ENCODE measurements at places on chromosomes 5 and 9.

GRCh38 chr5:83752700-83753099 lies 32.0 kb upstream of the HAPLN1 start:
- no peak for DNase-seq

DNA sequence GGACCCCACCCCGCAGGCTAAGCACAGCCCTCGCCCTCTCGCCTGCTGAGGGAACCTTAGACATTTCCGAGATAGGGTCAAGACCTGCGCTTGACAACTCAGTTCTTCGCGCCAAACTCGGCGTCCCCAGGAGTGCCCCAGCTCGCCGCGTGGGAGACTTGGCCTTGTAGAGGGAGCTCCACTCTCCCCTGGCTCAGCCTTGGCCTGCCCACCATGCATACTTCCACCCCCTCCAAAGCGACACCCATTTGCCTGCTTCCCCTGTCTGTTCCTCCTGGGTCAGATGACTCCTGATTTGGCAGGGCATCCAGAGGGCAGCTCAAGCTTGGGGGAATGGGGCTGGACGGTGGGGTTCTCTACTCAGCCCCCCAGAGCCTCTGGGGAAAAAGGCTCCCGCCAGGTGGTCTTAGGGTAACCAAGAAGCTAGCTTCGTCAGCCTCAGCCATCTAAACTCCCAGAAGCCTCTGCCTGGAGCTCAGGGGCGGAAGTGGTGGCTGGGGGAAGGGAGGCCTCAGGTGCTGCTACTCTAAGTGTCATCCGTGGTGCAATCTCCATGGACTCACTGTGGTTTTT lies 560 bp downstream of the DOCK2 start:
- no peak for DNase-seq

DNA sequence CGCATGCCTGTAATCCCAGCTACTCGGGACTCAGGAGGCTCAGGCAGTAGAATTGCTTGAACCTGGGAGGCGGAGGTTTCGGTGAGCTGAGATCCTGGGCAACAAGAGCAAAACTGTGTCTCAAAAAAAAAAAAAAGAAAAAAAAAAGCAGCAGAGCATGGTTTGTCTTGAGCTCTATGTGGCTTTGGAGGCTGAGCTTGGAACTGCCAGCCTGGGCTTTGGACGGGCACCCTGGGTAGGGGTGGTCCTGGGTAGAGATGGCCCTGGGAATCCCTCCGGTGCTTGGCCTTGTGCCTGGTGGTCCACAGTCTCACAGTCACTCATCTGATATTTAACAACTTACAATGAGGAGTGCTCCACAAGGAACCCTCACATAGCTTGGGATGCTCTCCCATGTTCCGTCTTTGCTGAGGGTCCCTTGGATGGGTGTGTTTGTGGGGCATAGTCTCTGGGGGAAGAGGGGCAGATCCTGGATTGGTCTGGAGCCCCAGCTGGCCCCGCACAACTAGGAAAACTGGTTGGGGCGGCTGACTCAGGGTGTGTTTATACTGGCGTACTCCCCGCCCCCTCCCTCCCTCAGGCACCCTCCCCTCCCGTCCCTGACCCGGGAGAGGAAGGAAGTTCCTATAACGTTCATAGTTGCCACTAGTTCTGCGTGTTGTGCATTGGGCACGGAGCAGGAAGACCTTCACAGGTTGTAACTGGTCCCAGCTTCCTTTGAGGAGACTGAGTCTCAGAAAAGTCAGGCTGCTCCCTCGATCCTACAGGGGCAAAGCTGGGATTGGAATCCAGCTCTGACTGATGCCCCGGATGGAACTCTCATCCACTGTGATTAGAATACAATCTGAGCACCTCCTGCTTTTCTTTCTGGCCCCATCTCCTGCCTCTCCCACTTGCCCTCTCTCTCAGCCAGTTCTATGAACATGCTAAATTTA lies 11.2 kb downstream of the IER5L start:
- no peak for DNase-seq

GRCh38 chr5:61023131-61023530 lies 78.1 kb downstream of the NDUFAF2 start:
- DNase-seq = no peak

DNA sequence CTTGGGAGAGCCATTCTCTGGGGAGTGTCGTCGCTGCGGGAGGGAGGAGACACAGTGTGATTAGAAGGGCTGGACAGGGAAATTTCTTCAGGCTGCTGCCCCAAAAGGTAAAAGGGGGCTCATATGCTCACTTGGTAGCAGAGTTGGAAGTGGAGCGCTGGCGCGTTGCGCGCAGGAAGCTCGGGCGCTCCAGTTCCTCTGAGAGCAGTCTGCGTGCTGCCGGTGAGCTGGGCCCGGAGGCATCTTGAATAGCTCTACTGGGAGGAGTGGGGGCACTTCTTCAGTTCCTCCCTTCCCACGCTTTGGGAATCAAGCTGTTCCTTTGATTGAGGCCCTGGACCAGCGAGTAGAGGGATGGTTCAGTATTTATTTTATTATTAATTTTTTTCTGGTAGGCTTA lies 2.7 kb downstream of the RXFP3 start:
- DNase-seq = no peak

- no peak for DNase-seq
These were observed 38.7 kb upstream of the UBAP2 start for GRCh38 chr9:34087370-34087769.

DNA sequence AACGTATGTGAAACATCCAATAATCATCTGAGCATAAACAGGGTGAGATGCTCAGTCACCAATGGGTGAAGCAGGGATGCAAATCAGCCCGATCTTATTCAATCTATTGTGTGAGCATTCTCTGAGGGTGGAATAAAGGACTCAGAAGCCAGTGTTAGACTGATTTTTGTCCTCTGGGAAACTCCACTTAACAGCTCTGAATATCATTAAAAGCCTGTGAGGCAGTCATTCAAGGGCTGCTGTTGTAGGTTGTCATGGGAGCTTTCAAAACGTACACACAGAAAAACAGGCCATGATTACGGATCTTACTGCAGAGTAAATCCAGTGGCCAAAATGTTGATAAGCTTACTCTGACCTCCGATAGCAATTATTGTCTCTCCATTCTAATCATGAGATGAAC lies 266.5 kb upstream of the EFNA5 start:
- DNase-seq = no peak

- DNase-seq = peak; percentile 22
These were observed 66.4 kb upstream of the PLPP1 start for GRCh38 chr5:55601204-55601618.

DNA sequence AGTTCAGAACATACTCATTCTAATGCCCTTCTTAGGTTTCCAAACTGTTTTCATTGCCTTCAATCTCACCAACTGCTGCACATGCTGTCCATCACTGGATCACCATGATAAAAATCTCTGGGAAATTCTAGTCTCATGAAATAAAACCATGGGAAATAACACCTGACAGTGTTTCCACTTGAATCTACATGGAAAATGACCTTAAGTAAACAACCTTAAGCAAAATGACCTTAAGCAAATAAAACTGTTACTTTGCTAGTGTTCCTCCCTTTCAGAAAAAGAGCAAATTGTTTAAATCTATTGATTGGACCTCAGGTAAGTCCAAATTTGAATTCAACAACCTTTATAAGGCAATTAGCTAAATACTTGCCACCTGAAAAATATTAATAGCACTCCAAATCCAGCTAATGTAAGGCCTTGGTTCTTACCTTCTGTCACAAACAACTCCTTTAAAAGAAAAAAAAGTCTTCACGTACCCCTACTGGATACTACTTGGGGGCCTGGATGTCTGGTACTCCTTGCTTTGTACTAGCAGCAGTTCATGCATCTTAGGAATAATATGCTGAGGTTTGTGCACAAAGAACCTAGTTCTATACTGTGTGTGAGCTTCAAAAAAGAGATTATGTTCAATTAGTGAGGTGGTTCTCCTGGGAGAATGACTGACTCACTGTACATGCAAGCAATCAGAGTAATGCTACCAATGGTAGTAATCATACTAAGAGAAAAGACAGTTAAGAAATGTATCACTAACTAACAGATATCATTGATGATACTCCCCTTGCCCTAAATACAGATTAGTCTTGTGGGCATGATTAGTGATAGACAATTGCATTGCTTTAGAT lies 630.4 kb downstream of the PSAT1 start:
- no peak for DNase-seq

- no peak for DNase-seq
These were observed 4.3 kb downstream of the ATP6V1G1 start for GRCh38 chr9:114591849-114592248.

DNA sequence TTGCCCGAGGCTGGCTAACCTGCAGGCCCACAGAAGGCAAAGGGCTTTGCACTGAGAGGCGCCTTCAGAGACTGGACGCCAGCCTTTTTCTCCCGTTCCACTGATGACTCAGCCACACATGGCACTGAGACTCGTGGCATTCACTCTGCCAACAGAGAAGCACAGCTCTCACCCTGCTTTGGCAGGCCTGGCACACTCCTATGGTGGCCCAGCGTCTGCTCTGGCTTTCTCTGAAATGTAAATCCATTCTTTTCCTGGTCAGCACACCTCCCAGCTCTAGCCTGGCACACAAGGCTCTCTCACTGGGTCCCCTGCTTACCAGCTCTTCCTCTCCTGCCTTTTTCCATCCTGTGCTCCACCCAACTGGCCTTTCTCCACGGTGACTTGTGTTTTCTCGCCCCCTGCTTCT lies 5.9 kb upstream of the MELK start:
- DNase-seq = no peak

- DNase-seq = no peak
These were observed 396.1 kb downstream of the GADD45G start for GRCh38 chr9:90000925-90001324.

DNA sequence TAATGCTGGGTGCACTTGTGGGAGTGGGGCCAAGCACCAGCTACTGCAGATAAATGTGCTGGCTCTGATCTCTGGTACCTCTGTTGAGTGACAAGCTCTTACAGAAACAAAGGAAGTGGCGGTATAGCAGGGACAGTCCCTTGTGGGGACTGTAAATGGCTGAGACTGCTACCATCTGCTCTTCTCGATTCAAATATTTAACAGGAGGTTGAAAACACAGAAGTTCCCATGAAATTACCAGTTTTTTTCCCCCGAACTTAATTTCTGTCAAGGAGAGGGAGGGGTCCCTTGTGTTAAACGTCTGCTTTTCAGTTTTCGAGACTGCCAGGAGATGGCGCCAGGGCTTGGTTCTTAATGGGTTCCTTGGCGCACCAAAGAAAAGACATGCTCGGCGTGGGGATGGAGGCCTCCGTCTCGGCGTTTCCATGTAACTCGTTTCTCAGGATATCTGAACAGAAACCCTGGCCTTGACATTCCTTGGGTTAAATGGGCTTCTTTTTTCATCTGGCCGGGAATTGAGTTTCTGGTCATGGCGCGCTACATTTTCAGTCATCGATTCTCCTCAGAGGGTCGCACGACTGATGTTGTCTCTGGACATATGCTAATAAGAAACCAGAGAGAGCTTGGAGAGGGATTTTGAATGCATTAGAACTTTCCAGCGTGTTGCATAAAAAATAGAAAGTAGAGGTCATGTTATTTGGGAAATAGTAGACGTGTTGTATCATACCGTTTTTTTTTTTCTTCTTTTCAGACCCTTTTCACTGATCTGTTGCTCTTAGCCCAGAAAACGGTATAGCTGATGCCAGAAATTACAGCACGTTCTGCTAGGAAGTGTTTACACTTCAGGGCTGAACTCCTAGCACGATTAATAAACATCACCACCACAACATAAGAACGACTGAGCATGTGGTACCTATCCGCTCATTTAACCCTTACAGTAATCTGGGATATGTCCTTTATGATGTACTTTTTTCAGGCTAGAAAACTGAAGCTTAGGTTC lies 64.0 kb downstream of the CARTPT start:
- DNase-seq = peak; percentile 0

DNA sequence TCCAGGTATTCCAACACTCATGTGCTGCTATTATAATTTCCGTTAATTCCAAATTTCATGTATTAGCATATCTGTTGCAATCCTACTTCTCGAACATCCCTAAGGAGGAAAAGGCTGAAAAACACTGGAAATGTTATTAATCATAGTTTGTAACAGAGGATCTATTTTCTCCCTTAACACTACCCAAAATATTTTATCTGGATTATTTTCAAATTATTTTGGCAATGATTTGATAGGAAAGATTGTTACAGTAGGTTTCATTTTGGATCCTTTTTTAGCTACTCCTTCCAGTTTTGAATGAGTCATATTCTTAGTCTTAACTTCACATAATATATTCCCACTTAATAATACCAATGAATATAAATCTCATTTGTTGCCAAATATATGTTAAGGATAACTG lies 13.9 kb upstream of the NAA35 start:
- DNase-seq = no peak

DNA sequence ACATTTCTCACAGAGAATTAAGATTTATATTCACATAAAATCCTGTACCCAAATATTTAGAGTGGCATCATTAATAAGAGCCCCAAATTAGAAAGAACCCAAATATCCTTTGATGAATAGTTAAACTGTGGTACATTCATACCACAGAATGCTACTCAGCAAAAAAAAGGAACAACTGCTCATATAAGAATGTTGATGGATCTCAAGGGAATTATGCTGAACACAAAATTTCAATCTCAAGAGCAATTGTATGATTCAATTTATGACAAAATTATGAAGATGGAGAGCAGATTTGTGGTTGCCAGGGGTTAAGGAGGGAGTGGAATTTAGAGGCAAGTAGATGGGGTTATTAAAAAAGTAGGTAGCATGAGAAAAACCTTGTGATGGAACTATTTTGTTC lies 4.5 kb upstream of the PAIP1 start:
- no peak for DNase-seq

DNA sequence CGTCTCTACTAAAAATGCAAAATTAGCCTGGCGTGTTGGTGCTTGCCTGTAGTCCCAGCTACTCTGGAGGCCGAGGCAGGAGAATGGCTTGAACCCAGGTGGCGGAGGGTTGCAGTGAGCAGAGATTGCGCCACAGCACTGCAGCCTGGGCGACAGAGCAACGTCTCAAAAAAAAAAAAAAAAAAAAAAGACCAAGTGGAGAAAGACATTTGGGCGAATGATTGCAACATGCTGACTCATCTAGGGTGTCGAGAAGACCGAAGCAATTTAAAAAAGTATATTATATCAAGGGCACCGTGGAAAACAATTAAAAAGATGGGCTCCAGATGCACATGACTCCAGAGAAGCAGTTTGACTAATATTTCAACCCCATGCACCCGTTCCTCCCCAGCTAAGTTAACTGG lies 9.2 kb downstream of the KLF4 start:
- no peak for DNase-seq

GRCh38 chr9:37239224-37239859 lies 119.0 kb downstream of the ZCCHC7 start:
- no peak for DNase-seq

DNA sequence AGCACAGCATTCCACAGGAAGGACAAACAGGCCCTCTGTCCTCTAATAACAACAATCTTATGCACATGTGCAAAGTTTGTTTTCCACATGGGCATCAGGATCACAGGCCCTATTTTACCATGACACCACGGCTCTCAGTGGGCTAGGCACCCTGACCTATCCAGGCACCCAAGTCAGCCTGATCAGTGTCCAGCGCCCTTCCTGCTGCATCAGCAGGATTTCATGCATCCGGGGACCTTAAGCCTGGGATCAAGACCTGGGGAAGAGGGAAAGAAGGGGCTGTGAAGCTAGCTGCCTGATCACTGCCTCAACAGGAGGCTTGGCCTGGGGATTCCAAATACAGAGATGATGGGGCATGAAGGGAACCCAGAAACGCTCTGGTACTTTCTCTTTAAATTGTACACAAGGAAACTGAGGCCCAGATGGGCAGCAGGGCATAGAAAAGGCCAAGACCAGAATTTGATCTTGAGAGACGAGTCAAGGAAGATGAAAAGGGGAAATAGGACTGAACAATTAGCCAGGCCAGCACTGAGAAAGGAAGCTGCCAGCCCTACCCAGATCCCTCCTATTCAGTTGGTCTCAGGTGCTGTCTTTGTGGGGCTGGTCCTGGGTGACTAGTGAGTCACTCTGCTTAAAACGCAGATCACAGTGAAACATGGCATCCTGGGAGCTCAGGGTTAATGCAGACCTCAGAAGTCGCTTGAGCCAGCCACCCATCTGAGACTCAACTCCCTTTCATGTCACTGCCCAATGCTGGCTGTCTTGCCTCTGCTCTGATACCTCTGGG lies 57.9 kb downstream of the SHB start:
- DNase-seq = no peak

Measured in NCI-H1048 (cell line).